Anterior cingulate cortex (tissue), 58 donors: ENCODE measurements at places on chromosomes 6 and 20.

DNA sequence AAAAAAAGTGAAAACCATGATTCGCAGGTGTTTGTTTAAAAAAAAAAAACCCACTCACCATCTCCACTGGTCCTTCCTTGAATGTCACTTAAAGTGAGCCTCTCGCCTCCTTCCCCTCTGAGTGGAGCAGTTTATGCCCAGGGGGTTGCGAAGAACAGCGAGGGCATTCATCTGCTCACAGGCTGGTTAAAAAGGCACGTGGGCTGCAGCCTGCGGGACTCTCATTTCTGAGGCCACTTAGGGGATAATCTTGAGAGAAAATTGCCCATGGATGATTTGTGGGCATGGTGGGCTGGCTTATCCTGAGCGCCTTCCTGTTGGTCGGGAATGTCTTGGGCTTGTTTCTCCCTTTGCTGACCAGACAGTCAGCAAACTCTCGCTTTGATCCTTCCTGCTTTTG, 18.9 kb downstream of the BCAS4 start:
- DNase-seq: no peak

DNA sequence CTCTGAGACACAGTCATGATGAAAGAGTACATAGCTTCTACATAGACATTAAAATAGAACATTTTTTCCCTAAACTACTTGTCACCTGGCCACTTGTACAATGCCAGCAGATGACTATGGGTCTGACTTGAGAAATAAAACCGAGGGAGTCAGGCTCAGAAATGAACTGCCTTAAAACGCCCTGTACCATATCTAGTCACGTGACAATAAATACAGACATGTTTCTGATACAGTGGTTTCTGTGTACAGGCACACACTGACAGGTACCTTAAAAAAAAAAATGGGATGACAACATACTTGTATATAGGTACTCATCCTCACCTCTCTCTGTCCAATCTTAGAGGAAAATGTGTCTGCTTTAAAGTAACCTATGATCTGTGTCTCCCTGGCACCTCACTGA, 144.1 kb downstream of the SH3BGRL2 start:
- no peak for DNase-seq

GRCh38 chr6:6694368-6694780, 105.9 kb downstream of the LY86 start:
- no peak for DNase-seq

- no peak for DNase-seq
Measured at GRCh38 chr20:18288749-18289267, 481 bp downstream of the ZNF133 start.

GRCh38 chr6:25789475-25789874, 34.9 kb downstream of the SLC17A4 start:
- no peak for DNase-seq

GRCh38 chr20:51354191-51354768, 188.2 kb downstream of the NFATC2 start:
- DNase-seq: no peak

DNA sequence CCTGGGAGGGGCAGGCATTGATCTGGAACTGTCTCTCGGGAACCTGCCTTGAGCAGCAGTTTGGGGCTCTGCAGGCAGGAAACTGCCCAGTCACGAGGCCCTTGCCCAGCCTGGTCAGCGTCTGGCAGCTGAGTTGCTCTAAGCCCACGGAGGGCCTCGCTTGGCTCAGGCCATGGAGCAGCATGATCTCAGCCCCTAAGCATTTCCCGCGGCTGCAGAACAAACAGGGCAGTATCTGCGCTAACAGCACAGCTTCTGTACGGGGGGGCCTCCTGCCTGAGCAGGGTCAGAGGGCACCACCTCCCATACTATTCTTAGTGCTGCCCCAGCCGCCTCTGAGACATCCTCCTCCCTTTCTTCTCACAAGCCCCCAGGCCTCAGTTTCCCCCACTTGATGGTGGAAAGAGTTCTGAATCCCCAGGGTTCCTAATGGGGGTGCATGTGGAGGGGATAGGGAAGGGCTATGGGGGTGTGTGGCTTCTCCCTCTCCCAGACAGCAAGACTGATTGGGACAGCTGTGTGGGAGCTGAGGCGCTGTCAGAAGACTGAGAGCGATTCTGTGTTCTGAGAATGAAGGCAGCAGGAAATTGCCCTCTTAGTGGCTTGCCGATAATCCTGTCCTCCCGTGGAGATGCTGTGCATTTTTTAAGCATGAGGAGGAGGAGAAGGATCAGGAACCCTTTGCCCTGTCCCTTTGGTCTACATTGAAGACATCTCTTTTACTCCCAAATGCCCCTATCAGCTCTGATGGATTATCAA, 46.4 kb downstream of the MOCS1 start:
- peak; percentile 42 for DNase-seq

DNA sequence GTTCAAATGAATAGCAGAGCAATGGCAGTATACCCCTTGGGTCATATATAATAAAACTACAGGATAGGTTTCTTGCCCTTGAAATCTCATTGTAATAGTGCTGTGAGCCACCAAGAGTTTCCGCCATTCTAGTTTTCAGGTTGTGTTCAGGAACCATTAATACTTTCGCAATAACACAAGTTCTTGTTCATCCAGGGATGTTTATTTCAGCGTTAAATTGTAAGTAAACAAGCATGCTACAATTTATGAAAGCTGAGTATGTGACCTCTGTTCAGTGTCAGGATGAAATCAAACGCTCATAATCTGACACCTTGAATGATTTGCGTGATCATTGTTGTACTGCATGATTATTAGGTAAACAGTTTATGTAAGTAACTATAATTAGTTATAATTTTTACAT, 22.8 kb downstream of the ANKS1A start:
- DNase-seq: no peak

GRCh38 chr20:58807801-58808200, 42.9 kb downstream of the GNAS-AS1 start:
- no peak for DNase-seq

- DNase-seq: no peak
Measured at GRCh38 chr6:17962436-17963031, 24.9 kb downstream of the KIF13A start.

- no peak for DNase-seq
Measured at GRCh38 chr20:48006036-48006833, 221.0 kb upstream of the SULF2 start.

GRCh38 chr6:143673669-143674068, 4.1 kb upstream of the PHACTR2 start:
- no peak for DNase-seq

DNA sequence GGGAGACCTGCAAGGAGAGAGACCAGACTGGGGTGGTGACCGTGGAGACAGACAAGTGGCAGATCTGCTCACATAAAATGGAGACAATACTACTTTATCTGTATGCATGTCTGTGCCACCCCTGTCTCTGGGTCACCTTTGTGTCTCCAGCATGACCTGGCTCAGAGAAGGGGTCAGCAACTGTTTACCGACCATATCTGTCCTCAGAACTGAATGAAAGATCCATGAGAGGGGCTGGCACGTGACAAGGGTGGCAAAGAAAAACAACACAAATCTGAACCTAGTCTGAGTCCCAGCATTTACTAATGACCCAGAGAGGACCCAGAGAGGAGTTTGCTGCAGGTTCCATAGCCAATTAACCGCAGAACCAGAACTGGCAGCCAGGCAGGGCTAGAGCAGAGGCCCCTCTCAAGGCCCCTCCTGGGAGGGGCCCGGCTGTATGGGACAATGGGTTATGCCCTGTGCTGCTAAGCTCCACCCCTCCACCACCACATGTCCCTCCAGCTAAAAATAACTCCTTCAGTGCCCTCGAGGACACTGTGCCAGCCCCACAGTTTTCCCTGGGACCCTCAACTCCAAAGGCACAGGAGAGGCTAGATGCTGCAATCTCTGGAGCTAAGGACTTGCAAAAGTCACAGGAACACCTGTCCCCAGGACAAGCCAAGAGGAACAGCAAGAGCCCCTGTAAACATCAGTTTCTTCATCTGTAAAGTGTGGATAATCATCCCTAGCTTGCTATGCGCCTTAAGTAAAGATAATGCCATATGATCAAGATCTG, 2.2 kb downstream of the AHCY start:
- no peak for DNase-seq

DNA sequence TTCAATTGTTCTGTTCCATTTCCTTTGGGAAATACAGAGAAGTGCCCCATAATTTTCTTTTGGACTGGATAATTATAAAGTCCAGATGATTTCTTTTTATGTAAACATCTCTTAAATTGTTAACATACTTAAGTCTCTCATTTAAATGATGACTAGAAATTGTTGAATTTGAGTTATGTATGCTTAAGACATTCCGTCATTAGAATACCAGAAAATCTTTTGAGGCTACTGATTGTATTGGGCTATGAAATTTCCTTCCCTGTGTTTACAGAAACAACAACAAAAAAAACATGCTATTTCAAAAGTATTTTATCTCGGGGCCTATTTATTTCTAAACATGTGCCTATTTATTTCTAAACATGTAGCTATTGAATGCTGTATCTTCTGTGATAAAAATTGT, 125.4 kb downstream of the SH3BGRL2 start:
- DNase-seq: no peak

- DNase-seq: no peak
Measured at GRCh38 chr20:50368813-50369224, 141.4 kb upstream of the PTPN1 start.

GRCh38 chr6:52543262-52543661, 33.6 kb downstream of the TRAM2 start:
- no peak for DNase-seq

GRCh38 chr6:20170455-20171148, 41.7 kb downstream of the MBOAT1 start:
- no peak for DNase-seq
